ENCODE measurements at places on chromosomes 12 and 14.

- DNase-seq = peak; percentile 69
Measured at GRCh38 chr14:25122211-25122610, 72.3 kb upstream of the STXBP6 start.

GRCh38 chr14:49319810-49320209, 266.4 kb downstream of the RPS29 start:
- DNase-seq = no peak

DNA sequence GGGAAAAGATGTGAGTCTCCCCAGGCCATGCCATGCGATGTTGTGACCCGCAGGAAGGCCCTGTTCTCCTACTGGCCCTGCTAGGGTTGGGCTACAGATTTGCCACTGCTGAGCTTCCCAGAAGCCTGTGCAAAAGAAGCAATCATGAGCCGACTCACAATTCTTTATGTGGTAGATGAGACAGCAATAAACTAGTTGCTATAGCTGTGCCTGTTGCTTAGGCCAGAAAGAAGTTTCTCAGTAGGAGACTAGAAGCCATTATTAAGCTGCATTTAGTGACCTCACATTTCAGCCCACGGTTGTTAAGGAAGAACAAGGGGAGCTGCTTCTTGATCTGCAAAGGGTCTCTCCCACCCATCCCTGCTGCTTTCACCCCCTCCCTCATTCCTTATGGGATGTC, 239.4 kb upstream of the CRY1 start:
- peak; percentile 14 for DNase-seq

GRCh38 chr14:56580221-56580711, 668 bp downstream of the TMEM260 start:
- DNase-seq = no peak

- peak; percentile 47 for DNase-seq
Measured at GRCh38 chr12:108646600-108647579, 13.2 kb upstream of the SELPLG start.

GRCh38 chr12:1319212-1319611, 275.2 kb downstream of the FBXL14 start:
- DNase-seq = peak; percentile 71

DNA sequence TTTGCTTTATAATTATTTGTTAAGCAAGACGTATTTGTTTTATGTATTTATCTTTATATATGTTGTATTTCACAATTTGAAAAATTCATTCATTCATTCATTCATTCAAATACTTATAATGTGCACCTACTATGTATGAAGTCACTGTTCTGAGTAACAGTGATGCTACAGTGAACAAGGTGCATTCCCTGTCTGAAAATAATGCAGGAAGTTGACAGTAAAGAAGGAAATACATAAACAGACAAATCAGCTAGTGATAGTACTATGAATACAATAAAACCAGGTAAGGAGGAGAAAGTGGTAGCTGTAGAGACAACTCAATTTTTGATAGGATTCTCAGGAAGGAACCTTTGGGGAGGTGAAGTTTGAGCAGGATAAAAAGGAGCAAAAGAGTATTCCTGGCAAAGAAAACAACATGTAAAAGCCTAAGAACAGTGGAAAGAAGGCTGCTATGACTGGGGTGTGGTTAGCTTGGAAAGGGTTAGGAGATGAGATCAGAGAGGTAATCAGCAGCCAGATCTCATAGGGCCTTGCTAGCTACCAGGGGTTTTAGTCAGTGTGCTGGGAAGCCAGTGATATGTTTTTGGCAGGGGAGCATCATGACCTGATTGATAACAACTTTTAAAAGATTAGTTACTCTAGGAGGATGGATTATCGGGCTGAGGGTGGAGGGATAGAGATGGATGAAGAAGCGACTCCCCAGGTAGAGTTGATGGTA, 17.4 kb downstream of the BICDL1 start:
- DNase-seq = no peak

GRCh38 chr14:101456246-101457175, 104.8 kb upstream of the DIO3 start:
- no peak for DNase-seq

- DNase-seq = no peak
Measured at GRCh38 chr12:105048315-105048714, 35.9 kb downstream of the ALDH1L2 start.

GRCh38 chr12:53330671-53331070, 5.5 kb downstream of the SP7 start:
- no peak for DNase-seq

- no peak for DNase-seq
Measured at GRCh38 chr14:49767270-49767570, 733 bp upstream of the KLHDC2 start.

All from GM23248 (cell line).